ENCODE measurements at places on chromosomes 1 and 21. TPM values are rescaled to one million over a fixed set of nuclear protein-coding genes. Genes with fewer than 3 reads are reported as not detected.

KRTAP7-1 gene
- total RNA-seq = not detected

MEGF6 gene
- total RNA-seq = 32.4 TPM

DNA sequence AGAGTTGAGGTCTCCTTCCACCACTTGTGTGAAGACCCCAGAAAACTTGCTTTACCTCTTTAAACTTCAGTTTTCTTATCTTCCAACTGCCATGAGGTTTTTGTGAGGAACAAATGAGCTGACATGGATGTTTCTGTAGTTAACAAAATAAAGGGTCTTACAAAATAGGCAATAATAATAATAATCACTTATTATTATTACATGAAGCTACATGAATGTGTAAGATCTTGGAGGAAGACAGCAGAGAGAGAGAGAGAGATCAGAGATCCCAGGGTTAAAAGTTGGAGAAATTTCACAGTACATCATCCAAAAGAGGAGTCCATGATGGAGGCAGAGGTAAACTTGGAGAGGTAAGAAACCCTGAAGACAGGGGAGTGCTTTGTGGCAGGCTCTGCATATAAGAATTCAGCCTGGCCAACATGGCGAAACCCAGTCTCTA is 10.7 kb downstream of the RCC1 start:
- no peak for DNase-seq

GRCh38 chr1:54750596-54750995 is 13.7 kb downstream of the PARS2 start:
- no peak for DNase-seq

GRCh38 chr1:8858112-8858668 is 20.3 kb downstream of the ENO1 start:
- no peak for DNase-seq

All from WTC11 (cell line).